ENCODE measurements at places on chromosomes 12 and 14.

DNA sequence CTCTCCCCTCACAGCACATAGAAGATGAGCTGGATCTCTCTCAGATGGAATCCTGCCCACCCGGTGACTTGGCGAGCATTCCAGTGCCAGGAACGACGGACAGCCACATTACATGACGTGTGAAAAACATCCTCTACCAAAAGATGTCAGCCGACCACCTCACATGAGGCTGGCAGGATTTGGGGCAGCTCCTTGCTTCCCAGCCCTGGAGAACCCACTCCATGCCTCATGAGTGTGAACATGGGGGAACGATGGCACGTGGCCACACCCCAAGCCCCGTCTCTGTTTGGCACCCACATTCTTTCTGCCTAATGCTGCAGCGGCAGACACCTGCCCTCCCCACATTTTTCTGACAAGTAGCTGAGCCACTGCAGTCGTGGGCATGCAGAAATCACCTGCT is 202.5 kb downstream of the CALM1 start:
- no peak for DNase-seq

DNA sequence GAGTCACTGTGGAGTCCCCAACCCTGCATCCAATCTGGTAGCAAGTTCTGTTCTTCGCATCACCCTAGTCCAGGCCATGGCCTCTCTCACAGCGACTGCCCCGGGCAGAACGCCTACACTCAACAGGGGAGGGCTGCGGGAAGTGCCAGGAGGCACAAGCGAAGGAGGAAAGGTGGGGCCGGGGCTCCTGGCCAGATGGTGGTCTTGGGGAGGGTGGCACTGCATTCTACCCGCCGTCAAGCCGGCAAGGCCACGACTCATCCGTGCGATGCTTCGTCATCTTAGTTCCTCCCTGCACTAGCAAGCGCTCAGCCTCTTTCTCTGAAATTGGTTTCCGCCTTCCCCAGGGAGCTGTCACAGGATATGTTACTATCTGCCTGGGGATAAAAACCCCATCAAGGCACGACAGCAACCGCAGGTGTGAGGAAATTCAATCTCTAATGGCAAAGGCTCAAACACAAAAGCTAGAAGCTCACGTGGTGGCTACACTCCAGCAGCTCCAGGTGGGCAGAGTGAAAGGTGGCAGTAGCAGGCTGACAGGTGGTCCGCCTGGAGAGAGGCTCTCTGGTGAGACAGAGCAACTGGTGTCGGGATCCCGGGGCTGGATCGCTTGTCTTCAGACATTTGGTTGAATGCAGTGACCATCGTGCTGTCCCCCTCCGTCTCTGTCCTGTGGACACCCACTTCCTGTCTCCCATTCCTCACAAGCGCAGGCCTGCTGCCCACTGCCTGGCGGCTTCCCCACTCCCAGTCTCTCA is 34.1 kb downstream of the ACADS start:
- no peak for DNase-seq

GRCh38 chr12:123996581-123996980 is 23.6 kb downstream of the ZNF664 start:
- DNase-seq, result no peak

GRCh38 chr12:11895421-11896078 is 175.2 kb upstream of the BCL2L14 start:
- DNase-seq, result no peak

DNA sequence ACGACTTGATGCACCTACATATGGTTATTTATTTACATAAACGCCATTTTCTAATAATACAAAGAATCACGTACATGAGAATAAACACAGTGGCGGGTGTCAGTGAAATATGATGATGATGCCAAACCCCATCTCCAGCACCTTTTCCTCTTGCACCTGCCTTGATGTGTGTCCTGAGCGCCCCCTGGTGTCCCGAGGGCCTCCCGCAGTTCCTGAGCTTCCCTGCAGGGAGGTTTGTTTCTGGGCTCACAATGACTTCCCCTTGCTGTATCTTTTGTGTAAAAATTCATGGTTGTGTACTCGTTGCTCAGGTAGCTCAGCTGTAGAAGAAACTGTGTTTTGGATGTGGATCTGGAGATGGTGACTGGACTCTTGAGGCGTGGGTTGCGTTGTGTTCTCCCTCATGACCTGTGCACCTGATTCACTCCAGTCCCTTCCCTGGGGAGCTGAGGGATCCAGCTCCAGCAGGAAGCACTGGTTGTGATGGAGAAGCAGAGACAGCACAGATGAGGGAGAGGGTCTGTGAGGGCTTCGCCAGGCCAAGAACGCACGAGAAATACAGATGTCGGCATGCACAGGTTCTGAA is 1037.8 kb downstream of the TMEM121 start:
- DNase-seq, result peak; percentile 25

- DNase-seq, result no peak
Measured at GRCh38 chr14:61042220-61042619, 61.2 kb downstream of the SLC38A6 start.

GRCh38 chr12:6369916-6370575 is 5.3 kb downstream of the SCNN1A start:
- no peak for DNase-seq

- DNase-seq, result no peak
Measured at GRCh38 chr14:64948612-64949210, 6.2 kb upstream of the GPX2 start.

GRCh38 chr12:102961466-102961855 is 4.0 kb downstream of the ASCL1 start:
- no peak for DNase-seq

GRCh38 chr12:62632411-62632918 is 165.8 kb downstream of the MON2 start:
- DNase-seq, result no peak

GRCh38 chr12:128004383-128004938 is 262.5 kb upstream of the TMEM132C start:
- DNase-seq, result no peak
